M059J (cell line): ENCODE measurements at places on chromosomes 5 and 9. TPM values are rescaled to one million over a fixed set of nuclear protein-coding genes. Genes with fewer than 3 reads are reported as not detected.

- DNase-seq = peak; percentile 7
Measured at GRCh38 chr5:12861886-12862654, 957.8 kb upstream of the CTNND2 start.

Gene PFN3
- not detected in 2 replicates for total RNA-seq

DNA sequence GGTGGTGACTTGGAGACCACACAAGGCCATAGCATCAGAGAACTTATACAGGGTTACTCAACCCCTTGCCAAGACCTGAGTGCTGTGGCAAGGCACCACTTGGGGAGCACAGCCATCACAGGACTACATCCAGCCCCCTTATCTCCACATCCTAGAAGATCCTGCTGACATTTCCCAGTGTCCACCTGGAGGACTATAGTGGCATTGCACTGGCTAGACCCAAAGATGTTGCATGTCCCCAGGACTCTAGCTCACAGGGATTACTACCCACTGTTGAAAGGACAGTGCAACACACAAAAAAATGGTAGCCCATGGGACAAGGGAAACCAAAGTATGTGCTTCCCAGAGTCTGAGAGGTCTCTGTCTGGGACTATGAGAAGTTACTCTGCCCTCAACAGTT is 411.1 kb upstream of the NUDT12 start:
- DNase-seq = no peak

DNA sequence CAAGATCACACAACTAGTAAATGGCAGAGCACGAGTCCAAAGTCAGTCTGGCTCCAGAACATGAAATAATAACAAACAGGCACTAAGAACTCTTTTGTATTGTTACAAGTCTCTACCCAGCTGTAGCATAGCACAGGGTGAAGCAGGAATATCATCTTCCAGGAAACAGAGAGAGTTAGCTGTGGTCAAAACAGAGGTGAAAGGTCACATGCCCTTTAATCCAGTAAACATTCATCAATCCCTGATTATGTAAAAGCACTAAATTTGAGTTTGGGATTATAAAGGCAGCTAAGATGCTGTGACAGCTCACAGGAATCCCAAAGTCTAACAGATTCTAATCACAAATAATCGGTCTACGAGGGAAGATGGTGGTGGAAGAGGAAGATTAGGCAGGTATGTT is 133.0 kb upstream of the ASTN2 start:
- no peak for DNase-seq

DNA sequence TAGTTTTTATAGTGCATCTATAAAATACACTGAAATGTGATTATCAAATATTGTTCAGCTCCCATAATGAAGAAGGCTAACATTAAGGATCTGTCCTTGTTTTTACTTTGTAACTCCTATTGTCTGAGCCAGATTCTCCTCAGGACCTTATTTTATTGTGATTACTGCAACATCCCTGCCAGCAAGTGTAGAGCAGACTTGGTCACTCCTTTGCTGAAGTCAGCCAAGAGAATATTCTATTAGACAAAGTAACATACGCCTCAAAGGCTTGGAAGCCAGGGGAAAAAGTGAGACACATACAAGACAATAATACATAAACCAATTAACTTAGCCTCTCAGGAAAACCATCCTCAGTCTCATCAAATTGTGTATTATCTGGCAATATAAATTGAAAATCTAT is 269.6 kb downstream of the ARL15 start:
- DNase-seq = no peak

DNA sequence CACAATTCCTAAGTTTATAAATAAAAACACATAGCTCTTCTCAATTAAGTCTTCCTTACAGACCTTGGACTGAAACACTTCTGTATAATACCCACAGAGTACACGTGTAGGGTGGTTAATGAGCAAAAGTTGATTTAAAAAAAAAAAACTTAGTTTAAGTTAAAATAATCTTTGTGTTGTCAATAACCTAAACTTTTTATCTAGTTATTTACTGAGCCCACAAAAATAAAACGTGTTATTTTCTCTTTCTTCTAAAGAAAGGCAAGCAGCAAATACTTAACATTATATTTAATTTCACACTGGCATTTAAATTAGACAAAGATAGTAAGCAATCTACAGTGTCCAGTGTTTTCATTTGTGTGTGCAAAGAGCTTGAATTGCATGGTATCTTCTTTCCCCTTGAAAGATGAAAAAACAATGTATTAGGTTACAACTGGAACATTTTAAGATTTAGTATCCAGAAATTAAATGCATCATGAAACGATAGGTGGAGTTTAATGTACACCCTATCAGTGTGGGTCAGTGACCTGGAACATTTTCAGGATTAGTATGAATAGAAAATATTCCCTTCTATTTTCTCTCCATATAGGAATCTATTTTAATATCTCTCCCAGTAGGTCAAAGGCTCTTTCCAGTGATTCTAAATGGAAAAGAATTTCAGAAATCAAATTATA is 1014.8 kb downstream of the NR2F1-AS1 start:
- DNase-seq = no peak

DNA sequence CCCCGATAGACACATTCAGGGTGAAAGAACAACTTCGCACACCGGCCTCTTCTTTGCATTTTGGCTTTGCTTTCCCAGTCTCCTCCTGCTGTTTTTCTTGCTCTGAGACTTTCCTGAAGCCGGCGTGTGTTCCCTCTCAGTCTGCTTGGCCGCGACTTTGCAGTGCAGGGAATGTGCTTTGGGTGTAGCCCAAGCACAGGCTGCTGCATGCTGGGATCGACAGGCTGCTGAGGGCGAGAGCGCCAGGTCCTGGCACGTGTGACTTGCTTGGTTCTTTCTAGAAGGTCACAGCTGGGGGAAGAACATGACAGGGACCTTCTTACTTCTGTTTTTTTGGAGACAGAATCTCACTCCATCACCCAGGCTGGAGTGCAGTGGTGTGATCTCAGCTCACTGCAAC is 40.6 kb downstream of the TENT4A start:
- DNase-seq = no peak

DNA sequence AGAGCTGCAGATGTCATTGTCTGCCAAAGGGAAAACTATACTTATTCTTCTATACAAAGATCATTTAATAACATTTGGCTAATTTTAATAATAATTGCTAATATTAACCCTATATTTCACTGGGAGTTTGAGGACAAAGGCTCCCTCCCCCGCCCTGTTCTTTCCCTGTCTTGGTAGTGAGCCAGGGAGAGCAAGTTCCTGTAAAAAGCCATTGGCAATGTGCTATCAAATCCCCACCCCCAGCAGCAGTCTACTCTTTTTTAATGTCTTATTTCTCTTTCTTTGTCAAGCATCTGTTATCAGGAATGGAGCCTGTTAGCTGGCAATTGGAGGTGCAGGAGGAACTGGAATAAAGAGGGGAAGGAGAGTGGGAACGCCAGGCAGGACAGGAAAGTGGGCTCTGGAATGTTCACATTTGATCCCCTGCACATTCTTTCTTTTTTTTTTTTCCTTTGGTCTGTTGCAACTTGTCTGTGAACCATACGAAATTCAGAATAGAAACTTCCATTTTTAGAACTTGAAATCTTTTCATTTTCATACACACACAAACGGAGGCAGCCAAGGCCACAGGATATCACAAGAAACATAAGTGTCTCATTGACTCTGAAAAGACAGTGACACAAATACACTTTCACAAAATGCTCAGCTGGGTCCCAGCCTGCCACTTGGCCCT is 664.8 kb upstream of the ZNF608 start:
- peak; percentile 63 for DNase-seq

- DNase-seq = peak; percentile 48
Measured at GRCh38 chr5:16493261-16493660, 27.7 kb upstream of the ZNF622 start.

DNA sequence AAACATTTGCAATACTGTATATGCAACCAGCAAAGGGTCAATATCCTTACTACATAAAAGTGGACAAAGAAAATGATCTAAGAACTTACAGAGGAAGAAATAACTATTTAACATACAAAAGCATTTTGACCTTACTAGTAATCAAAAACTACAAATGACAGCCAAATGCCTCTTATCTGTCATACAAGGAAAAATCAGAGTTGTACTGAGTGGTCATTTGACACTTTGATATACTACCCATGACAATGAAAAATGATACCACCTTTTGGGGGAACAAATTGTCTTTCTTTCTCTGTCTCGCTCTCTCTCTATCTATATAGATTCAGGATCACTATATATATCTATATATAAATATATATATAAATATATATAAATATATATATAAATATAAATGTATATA is 50.4 kb upstream of the ZSWIM6 start:
- no peak for DNase-seq

DNA sequence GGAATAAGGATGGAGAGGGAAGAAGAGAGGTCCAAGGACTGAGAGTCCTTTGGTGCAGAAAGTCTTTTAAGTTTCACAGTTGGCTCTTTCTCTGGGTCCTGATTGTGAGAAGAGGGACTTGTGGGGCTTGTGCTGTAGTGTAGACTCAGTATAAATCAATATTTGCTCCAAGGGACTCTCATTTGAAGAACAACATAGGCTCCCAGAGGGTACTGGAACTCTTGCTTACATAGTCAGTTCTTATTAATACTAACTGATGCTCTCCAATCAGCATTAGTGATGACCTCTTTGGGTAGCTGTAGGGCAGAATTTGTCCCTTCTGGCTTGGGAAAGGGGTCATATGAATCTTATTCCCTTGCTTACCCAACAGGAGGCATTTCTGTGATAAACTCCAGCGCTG is 62.5 kb upstream of the CXCL14 start:
- no peak for DNase-seq

DNA sequence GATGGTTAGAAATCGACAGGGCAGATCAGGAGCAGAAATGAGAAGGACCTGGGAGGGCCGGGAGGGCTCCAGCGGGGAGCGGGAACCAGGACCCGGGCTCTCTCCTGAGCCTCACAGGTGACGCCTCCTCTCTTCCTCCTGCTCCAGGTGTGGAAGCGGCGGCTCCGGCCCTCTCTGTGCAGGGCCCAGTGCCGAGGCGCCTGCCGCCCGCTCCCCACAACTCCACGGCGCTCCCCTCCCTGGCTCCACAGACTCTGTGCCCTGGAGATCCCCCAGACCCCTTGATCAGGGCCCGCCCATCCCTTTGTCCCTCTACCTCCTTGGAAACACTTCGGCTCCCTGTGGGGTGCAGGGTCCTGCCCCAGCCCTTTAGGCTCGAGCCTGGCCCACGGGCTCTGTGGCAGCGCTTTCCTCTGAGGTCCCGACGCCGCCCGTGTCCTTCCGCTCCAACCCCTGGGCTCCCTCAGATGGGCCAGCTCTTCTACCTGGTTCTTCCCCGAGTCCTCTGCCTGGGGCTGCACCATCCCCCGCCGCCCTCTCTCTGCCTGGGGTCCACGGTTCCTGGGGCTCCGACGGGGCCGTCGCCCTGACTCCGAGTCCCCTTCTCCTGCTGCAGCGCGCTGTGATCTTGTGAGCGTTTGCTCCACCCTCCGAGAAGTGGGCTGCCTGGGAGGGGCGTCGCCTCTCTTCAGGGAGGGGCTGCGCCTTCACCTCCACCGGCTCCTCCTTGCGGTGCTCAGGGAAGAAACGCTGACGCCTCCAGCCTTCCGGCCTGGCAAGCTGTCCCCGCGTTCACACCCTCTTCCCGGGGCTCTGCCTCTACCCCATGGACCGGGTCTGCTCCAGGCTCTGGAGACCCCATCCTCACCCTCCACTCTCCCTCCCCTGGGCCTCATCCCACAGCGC is 22.4 kb upstream of the SLC6A3 start:
- DNase-seq = no peak

Gene TAF11L10
- total RNA-seq = not detected in 2 replicates

DNA sequence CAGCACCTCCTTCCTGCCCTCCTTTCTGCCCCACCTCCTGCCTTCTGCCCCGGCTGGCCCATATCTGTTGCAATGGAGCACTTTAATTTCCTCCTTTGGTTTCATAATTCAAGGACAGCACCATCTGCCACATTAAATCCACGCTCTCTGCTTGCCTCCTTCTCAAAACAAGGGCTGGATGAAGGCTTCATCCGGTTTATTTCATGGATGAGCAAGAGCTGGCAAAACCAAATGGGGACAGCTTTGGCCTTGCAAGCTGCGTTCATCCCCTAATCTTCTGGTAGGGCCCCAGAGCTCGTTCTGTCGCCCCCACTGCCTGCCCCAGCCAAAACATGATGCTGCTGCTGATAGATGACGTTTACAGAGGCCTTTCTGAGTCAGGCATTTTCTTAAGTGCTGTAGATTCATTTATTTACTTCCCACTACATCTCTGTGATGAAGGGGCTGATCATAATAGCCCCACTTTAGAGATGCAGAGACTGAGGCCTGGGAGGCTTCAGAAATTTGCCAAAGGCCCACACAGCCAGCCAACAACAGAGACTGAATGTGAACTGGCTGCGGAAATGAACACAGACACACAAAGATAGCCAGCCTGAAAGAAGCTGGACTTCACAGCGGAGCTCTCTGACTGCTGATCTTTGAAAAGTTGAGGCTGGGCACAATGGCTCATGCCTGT is 115.6 kb upstream of the CPEB4 start:
- DNase-seq = no peak

GRCh38 chr5:53994148-53994547 is 316.2 kb downstream of the ARL15 start:
- no peak for DNase-seq

DNA sequence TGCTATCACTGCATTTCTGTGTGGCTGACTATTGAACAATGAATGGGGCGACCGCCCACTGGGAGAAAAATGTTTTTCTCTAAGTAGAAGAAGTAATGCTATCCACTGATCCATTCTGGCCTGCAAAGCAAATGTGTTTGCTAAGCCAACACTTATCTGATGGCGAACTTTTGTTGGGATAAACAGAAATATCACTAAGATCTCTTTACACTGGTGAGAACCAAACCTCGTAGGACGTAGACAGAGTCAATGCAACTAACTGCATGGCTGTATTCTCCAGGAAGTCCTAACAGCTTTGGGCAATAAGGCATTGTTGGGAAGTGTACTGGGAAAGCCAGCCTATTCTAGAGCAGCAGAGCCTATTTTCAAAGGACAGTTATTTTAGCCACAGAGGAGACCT is 77.7 kb downstream of the ANKH start:
- DNase-seq = no peak

- no peak for DNase-seq
Measured at GRCh38 chr9:74753650-74754049, 134.1 kb downstream of the TRPM6 start.

Gene ST8SIA4
- total RNA-seq = 0.10 and 0.17 TPM in 2 replicates

GRCh38 chr9:111008158-111009075 is 29.9 kb downstream of the LPAR1 start:
- DNase-seq = peak; percentile 49

DNA sequence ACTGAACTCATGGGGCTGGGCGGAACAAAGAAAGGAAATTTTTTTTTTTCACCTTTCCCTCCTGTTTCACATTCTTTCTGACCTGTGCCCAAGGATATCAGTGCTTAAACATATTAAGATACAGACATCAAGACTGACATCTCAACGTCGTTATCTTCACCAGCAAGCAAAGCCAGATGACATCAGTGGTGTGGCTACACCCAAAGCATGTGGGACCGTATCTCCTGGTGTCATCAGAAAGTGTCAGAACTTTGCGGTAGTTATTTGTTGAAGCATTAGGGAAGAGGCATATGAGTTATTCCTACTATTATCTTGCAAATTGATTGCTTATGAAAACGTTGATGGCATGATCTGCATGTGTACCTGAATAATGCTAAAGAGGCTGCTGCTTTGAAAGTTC is 487.4 kb downstream of the TLE4 start:
- no peak for DNase-seq
